ENCODE measurements at places on chromosomes 5 and 9. TPM values are rescaled to one million over a fixed set of nuclear protein-coding genes. Genes with fewer than 3 reads are reported as not detected.

Gene NRARP
- total RNA-seq = 1.8 TPM

Gene DNAJC25
- total RNA-seq = 3.4 TPM

Gene GPX8
- not detected for total RNA-seq

Gene SLC46A2
- not detected for total RNA-seq

Gene CCDC192
- total RNA-seq = not detected

Gene MSMP
- not detected for total RNA-seq
